ENCODE measurements at places on chromosomes 12 and 14.

DNA sequence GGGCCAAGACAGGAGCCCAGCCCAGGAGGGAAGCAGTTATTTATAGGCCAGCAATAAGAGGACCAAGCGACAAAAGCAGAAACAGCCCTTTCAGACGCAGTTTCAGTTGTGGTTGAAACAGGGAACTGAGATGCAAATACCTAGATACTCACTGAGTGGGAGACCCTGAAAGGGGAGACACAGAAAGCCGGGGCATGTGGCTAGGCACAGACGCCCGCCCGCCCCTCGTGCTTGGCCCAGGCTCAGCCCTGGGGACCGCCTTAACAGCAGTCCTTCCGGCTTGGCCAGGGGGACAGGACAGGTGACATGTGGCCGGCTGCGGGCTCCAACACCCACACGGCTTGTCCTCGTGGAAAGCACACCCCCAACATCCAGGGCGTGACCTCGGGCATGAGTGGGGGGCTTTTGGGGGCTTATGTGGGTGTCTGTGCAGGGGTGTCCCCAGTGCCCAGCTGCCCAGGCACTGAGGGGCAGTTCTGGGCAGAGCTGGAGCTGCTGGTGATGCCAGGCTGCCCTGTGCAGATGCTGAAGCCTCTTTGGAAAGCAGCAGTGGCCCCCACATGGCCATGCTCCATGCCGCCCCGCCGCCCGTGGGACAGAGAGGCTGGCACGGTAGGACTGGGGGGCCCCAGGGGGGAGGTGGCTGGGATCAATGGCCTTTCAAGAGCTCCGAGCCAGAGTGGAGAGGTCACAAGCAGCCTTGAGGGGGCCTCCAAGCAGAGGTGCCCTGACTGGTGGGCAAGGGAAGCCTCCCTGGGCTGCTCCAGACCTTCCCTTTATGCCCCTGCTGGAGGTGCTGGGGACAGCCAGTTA lies 2.1 kb downstream of the PLD4 start:
- no peak for DNase-seq

DNA sequence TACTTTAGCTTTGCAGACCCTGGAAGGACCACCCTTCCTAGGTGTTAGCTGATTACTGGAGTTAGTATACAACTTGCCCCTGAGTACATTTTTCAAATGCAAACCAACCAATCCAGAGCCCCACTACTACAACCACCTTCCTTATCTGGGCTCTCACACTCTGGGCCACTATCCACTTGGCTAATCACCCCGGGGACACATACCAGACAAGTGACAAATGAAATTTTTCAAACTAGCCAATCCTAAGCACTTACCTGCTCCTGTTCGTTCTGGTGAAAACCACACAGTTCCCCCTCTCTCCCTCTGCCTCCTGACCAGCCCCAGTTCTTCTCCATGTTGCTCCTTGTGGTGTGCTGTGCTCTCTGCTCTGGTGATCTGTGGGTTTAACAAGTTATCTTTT lies 140.4 kb downstream of the CNTN1 start:
- DNase-seq, result no peak

DNA sequence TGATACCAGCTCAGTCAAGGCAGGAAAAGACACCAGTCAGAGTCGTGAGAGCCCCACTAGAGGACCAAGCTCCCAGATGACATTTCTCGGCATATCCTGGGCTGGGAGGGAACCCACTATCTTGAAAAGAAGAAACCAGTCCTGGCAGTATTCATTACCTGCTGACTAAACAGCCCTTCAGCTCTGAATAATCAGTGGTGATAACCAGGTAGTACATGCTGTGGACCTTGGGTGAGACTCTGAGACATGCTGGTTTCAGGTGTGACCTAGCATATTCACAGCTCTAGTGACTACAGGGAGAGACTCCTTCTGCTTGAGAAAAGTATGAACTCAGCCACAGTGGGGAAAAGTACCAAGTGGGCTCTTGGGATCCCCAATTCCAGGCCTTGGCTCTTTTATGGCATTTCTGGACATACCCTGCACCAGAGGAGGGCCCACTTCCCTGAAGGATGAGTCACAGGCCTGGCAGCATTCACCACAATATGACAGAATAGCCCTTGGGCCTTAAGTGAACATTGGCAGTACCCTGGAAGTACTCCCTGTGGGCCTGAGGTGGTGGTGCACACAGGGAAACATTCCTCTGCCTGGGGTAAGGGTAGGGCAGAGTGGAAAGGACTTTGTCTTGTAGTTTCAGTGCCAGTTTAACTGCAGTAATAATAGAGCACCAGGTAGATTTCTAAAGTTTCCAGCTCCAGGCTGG lies 82.6 kb upstream of the SLC38A4 start:
- no peak for DNase-seq

DNA sequence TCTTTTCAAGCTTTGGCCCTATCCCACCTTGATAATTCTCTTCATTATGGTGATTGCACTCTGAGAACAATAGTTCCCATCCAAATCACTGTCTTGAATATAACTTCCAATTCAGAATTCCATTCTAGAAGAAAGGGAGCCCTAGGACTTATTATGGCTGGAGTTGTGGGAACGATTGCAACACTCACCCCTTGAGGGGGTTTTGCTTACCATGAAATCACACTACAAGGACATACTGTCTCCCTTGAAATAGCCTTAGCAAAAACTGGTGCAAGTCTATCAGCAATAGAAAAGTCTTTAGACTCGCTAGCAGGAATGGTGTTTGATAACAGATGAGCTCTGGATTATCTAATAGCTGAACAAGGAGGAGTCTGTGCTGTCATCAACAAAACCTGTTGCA lies 31.4 kb upstream of the OXA1L start:
- DNase-seq, result no peak

- DNase-seq, result no peak
Observed at GRCh38 chr12:42570076-42570475, 19.5 kb downstream of the PRICKLE1 start.

DNA sequence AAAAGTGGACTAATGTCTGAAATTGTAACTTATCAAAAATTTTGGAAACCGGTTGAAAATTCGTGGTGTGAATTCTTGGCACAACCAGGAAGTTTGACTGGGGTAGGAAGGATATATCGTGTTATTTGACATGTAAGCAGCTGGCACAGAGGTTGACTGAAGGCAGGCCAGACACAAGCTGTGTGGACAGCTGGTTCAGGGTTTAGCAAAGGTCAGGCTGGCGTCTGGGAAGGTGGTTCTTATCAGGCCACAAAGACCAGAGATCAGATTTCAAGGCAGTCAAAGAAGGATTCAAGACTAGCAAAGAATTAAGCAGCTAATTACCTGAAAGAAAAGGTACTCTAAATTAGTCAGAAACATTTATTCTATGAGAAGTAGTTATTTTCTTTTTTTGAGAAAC lies 450.2 kb upstream of the MDGA2 start:
- peak; percentile 61 for DNase-seq

DNA sequence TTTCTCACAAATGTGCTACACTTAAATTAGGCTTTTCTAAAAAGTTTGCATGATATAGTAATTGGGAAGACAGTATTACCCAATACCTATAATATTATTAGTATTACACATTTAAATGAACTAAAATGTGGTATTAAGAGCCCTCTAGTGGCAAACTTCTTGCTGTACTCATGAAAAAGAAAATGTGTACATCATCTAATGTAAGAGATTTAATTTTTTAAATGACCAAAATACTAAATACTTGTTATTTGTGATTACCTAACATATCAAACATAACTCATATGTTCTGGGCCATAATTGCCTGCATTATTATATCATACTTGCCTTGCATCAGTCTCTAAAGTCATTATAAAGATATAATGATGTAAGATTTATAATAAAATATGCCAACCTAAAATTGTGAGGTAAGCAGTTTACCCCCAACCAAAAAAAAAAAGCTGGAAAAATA lies 64.2 kb downstream of the DNAI7 start:
- peak; percentile 6 for DNase-seq

DNA sequence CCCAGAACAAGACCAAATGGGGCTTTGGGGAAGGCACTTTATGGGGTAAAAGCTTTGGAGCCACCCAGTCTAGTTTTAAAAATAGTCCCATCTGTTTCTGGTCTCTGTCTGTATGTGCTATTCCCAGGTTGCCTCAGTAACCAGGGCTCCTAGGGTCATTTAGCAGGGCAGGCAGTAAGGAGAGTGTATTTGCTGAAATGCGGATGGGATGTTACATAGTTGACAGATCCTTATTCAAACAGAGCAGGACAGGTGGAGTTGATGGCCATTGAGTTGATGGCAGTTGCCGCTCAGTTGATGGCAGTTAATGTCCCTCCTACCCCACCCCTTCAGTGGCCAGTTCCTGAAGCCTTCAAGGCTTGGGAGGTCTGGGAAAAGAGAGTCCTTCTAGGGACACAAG lies 4.6 kb downstream of the ZC3H10 start:
- DNase-seq, result no peak

GRCh38 chr12:12334367-12335040 lies 15.5 kb downstream of the MANSC1 start:
- no peak for DNase-seq

GRCh38 chr12:19398376-19399363 lies 40.6 kb upstream of the AEBP2 start:
- no peak for DNase-seq
